Spinal cord (tissue), 10 donors: ENCODE measurements at places on chromosomes 11 and 22. TPM values are rescaled to one million over a fixed set of nuclear protein-coding genes. Genes with fewer than 3 reads are reported as not detected.

DNA sequence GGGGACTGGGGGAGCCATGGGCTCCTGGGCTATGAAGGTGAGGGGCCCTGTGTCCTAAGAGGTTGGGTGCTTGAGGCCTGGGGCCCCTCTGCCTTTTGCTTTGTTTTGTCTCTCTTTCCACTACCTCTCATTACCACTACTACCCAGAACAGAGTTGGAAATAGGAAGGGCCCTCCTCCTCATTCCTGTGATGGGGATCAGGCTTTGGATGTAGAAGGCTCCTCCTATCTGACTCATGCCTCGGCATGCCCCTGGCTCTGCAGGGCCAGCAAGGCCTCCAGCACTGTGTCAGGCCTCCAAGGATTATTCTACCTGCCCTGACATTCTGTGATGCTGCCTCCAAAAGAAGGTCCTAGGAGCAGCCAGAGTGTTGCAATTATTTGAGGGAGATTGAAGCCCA, 766 bp downstream of the IZUMO1R start:
- no peak for DNase-seq

DNA sequence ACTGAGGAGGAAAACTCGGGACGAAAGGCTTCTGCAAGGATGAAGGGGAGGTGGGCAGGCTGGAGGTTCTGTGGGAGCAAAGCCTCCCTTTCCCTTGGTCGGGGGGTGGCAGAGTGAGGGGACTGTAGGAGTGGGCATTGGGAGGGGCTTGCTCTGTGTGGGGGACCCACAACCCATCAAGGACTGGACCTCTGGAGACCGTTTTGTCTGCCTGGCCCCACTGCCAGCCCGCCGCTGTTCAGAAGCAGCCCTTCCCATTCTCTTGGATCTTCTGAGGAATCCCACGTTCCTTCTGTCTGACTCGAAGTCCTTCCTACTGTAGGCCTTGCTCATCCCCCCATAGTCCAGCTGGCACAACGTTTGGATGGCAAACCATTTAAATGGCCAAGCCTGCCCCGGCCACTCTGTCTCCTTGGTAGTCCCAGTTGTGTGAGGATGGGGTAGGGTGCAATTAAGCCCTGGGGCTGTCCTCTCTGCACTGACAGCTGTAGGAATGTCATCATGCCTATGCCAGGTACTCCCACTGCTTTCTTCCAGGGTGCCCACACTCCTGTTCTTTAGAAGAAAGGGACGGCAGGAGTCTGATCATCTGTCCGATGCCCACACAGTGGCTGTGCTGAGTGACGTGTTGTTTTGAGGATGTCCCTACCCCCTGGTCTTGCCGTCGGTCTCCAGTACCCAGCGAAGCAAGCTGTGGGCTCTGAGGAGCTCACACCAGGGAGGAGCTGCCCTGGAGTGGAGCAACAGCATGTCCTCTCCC, 17.0 kb upstream of the NECTIN1 start:
- no peak for DNase-seq

- no peak for DNase-seq
These were observed 12.6 kb downstream of the KLHL35 start for GRCh38 chr11:75420224-75421034.

Gene OR1S1
- total RNA-seq, result not detected

GRCh38 chr11:123362941-123363340, 67.1 kb upstream of the GRAMD1B start:
- no peak for DNase-seq

Gene ACR
- not detected for total RNA-seq

GRCh38 chr11:92199991-92200390, 24.6 kb upstream of the FAT3 start:
- no peak for DNase-seq

- DNase-seq, result no peak
These were observed 1165.1 kb downstream of the LRRC4C start for GRCh38 chr11:40294349-40294735.

GRCh38 chr22:38397189-38398085, 57.6 kb downstream of the KCNJ4 start:
- DNase-seq, result no peak

Gene VPREB1
- total RNA-seq, result 0.40 TPM

GRCh38 chr11:126165311-126165720, 46.1 kb downstream of the RPUSD4 start:
- DNase-seq, result no peak

DNA sequence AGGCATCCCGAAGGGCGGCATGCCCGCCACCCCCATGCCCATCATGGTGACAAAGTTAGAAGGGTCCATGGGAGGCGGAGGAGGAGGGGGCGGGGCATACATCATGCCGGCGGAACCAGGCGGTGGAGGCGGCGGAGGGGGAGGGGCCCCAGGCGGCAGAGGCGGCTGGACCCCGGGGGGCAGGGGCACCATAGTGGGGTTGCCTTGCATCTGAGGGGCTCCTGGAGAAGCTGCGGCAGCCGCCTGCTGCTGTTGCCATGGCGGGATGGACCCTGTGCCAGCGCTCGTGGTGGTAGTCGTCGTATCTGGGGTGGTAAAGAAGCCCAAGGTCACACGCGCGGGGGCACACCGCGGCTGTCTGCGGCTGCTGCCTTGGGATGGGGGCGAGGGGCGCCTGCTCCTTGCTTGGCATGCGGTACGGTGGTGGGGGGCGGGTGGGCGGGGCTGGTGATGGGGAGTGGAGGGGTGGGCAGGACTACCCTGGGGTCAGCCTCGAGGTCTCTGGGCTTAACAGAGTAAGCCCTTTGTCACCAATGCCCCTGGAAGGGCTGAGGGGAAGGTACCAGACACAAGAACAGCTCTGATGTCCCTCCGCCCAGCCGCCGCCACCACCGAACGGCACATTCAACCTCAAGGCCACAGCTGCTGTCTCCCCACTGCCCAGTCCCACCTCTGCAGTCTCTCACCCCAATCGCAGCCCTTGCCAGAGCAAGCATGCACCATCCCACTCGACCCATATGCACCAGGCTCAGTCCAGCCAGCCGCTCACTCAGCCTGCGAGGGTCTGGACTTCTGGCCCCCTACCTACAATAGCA, 6.3 kb upstream of the PYGM start:
- no peak for DNase-seq

DNA sequence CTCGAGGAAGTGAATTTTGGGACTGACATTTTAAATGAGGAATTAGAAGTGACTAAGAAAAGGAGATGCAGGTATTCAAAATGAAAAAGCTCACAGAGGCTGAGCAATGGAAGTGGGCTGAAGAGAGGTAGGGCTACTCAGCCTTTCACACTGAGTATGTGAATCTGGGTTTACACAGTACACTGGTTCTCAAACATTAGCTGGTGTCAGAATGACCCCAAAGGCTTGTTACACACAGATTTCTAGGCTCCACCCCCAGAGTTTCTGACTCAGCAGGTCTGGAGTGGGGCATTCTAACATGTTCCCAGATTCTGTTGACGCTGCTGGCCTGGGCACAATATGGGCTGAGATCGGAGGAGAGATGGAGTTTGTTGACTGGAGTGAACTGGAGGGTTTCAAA, 32.8 kb downstream of the CADM1 start:
- DNase-seq, result no peak

- peak; percentile 57 for DNase-seq
These were observed 11.2 kb upstream of the IGLL1 start for GRCh38 chr22:23591201-23591791.

Gene C1QTNF5
- 13.4 TPM for total RNA-seq

GRCh38 chr11:6240781-6241180, 1.9 kb downstream of the CNGA4 start:
- DNase-seq, result no peak

- no peak for DNase-seq
These were observed 291.8 kb downstream of the MIAT start for GRCh38 chr22:26949193-26949592.

- no peak for DNase-seq
These were observed 36.3 kb upstream of the SHISAL1 start for GRCh38 chr22:44348971-44349560.

Gene MS4A3
- 29.5 TPM for total RNA-seq

DNA sequence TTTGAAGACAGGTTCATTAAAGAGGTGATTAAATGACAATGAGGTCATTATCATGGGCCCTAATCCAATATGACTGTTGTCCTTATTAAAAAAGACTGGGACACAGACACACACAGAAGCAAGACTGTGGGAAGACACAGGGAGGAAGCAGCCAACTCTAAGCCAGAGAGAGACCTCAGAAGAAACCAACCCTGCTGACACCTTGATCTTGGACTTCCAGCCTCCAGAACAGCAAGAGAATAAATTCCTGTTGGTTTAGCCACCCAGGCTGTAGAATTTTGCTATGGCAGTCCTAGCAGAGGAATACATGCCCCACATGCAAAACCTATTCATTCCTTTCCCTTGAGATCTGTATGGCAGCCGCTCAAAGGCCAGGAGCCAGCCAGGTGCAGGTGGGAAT, 35.6 kb upstream of the CACNG2 start:
- no peak for DNase-seq

GRCh38 chr22:46001426-46002106, 24.6 kb upstream of the WNT7B start:
- no peak for DNase-seq

Gene CLTCL1
- 20.9 TPM for total RNA-seq

DNA sequence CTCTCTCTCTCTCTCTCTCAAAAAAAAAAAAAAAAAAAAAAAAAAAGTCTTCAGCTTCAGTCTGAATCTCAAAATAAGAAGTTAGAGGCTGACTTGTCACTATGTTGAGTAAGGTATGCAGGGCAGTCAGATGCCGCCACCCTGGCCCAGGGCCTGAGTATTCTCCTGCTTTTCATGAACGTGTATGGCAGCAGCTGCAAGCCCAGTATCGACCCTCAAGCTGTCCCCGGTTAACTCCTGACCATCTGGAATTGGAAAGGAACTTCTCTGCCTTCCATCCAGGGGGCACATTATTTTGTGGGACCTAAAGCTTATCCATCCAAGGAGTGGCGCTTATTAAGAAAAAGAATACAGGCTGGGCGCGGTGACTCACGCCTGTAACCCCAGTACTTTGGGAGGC, 11.4 kb downstream of the MRGPRD start:
- DNase-seq, result no peak

GRCh38 chr11:709109-709997, 3.3 kb downstream of the EPS8L2 start:
- no peak for DNase-seq

Gene SLC22A9
- not detected for total RNA-seq

DNA sequence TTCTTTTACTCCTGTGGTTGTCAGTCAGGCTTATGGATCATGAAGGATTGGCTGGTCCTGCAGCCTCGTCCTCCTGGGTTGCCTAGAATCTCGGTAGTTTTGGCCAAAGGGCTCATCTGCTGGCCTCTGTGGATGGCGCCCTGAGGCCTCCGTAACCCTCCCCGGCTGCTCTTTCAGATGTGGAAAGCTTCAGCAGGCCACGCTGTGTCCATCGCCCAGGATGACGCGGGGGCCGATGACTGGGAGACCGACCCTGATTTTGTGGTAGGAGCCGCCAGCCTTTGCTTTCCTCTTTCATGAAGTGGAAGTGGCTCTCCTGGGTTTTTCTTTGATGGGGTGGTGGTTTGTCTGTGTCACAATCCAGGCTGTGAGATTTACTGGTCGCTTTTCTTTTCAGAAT, 8.8 kb downstream of the CTTN start:
- no peak for DNase-seq

Gene PHLDA2
- 0.30 TPM for total RNA-seq

- DNase-seq, result no peak
These were observed 97.4 kb upstream of the PRDM11 start for GRCh38 chr11:45048870-45049691.

DNA sequence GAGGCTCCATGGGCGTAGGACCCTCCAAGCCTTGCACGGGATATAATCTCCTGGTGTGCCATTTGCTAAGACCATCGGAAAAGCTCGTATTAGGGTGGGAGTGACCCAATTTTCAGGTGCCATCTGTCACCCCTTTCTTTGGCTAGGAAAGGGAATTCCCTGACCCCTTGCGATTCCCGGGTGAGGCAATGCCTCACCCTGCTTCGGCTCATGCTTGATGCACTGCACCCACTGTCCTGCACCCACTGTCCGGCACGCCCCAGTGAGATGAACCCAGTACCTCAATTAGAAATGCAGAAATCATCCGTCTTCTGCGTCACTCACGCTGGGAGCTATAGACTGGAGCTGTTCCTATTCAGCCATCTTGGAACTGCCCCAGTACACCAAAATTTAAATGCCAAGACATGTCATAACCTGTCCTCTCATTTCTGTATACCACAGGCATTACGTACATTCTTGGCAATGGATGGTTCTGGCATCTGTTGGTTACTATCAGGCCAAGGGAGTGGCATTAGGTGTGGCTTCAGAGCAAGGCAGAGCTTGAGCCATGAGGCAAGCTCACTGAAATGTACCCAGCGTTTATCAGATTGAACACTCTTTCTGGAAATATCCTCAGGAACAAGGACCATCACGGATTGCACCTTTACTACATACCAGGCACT, 95.4 kb upstream of the GALNT18 start:
- no peak for DNase-seq

Gene GGT5
- total RNA-seq, result 8.6 TPM

Gene CBL
- total RNA-seq, result 13.4 TPM
